CD4-positive, alpha-beta T cell (primary cell): ENCODE measurements at places on chromosomes 1 and 21.

GRCh38 chr1:196543833-196544232 lies 64.4 kb downstream of the KCNT2 start:
- DNase-seq, result no peak

DNA sequence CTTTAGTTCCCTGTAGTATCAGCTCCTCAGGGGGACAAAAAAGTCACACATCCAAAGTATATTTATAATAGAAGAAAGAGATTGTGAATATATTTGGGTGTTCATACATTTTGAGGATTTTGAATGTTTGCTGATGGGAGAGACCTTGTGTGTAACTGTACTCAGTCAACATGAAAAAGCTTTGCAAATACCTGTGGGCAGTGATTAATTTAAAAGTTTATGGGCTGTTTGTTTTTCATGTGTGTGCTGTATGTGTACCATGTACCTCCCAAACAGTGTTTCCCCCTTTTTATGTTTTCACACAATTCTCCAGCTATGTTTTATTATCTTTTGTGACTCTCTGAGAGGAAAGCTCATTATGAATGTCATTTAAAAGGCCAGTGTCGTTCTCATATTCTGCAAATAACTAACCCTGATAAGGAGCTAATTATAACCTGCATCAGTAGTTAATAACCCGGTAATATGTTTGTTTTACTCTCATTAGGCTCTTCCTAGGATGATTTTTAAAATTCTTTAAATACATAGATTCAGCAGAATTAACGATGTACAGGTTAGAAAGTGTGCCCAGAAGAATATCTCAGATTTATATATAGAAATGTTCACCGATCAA lies 271.5 kb downstream of the NFIA start:
- DNase-seq, result no peak

DNA sequence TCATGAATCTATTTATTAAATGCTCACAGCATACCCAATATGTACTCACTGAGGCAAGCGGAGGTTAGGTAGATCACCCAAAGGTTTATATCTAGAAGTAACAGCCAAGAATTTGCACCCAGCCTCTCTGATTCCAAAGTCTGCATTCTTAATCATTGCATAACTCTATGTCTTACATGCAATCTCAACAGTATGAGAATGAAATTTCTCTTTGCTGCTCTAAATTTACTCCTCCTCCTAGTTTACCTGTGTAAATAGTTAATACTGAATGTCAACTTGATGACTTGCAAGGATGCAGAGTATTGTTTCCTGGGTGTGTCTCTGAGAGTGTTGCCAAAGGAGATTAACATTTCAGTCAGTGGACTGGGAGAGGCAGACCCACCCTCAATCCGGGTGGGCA lies 840.6 kb downstream of the BRINP3 start:
- no peak for DNase-seq

DNA sequence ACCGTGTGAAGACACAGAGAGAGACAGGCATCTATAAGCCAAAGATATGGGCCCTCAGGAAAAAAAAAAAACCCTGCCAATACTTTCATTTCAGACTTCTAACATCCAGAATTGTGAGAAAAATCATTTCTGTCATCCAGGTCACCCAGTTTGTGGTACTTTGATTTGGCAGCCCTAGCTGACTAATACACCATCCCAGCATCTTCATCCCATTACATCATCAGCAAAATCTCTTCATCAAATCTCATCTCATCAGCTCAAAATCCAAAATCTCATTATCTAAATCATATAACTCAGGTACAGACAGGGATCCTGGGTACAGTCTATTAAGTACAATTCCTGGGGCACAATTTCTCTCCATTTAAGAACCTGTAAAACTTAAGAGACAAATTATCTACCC lies 51.9 kb upstream of the GJA8 start:
- DNase-seq, result no peak

DNA sequence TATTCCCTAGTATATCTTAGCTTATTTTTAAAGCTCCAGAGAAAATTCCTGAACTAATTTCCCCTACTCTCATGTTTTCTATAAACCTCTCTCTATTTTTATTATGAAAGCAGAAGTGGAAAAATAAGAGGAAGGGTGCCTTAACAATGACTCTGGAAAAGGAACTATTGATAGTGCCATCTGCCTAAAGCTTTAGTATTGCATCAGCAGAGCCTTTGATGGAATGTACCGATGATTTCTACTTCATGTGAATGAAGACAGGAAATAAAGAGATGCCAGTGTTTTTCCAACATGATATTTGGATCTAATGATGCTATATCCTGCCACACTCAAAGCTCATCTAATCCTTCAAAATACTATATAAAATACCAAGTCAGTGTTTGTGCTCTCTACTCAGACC lies 35.1 kb downstream of the TNFSF18 start:
- no peak for DNase-seq

GRCh38 chr1:194081444-194081843 lies 895.0 kb upstream of the B3GALT2 start:
- no peak for DNase-seq

- no peak for DNase-seq
Measured at GRCh38 chr21:31299291-31300147, 44.5 kb downstream of the TIAM1 start.

DNA sequence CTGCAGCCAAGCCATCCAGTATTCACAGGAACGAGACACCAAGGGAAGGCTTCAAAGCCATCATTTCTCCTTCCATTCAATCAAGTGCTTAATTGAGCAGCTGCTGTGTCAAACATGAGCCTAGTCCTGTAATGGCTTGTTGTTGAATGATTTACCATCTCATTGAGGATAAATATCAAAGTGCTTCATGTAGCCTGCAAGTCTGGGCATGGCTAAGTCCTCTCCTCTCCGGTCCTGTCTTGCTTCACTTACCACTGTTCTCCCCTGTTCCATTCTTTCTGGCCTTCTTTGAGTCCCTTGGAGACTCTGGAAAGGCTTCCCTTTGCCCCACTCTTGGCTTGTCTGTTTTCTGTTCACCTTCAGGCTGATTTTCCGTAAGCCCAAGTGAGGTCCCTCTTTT lies 279.8 kb downstream of the PBX1 start:
- no peak for DNase-seq
